ENCODE measurements at places on chromosomes 2 and 18.

DNA sequence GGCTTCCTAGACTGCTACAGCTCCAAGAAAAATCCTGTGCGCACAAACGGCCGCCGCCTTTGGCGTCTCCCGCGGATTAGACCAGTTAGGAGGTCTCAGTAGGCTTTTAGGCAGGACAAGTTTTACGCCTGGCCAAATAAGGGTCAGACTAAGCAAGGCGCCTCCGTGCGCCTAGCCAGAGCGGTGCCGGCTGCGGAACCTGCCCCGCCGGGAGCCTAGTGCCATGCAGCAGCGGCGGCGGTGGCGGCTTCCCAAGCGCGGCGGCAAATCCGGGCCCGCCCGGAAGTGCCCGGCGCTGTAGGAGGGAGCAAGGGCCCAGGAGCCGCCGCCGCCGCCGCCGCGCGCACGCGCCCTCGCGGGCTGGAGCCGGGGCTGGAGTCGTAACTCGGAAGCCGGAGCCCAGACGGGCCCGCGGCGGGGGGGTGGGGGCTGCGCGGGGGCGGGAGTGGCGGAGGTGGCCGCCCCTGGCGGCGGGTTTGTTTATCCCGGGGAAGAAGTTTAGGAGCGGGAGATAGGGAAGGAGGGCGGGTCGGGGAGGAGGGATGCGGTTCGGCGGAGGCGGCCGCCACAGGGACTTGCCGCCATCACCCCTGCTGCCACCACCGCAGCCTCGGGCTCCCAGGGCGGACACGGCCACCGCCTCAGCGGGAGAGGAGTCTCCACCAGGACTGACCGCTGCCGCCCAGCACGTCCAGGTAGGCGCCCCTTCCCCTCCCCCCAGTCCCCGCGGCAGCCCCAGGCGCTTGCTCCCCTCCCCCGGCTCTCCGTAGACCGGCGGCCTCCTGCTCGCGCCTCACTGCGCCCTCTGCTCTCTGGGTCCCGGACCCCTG, at the start of gene SPOPL:
SPOPL (plus strand) TSS at position 346 of the 830 bp plus-strand sequence. CDS start 48,447 bp downstream, outside the sequence.
- peak; percentile 89 for DNase-seq

GRCh38 chr2:45839508-45840251, 188.2 kb downstream of the PRKCE start:
- no peak for DNase-seq

- DNase-seq: no peak
These were observed 85.3 kb downstream of the ZEB2 start for GRCh38 chr2:144434425-144435222.

- no peak for DNase-seq
These were observed 211.6 kb downstream of the DOK6 start for GRCh38 chr18:69612242-69612641.

GRCh38 chr2:231810905-231811304, 24.7 kb downstream of the COPS7B start:
- DNase-seq: no peak

DNA sequence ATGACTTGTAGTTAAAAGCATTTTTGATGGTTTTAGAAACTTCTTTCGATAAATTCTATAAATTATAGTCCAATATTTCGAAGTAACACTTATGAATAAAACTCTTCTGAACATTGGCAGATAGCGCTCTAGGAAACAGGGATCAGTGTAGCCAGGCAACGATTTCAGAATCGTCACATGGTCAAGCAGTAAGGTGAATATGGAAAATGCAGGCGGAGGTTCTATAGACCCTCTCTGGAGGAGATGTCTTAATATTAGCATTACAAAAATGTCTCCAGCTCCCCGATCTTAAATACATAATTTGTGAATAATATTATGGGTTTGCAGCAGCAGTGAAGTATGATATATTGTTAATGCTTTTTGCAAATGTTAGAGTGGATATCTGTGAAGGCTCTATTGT, 310.3 kb downstream of the SS18 start:
- no peak for DNase-seq

- DNase-seq: no peak
These were observed 702 bp downstream of the LMAN1 start for GRCh38 chr18:59358414-59358711.

DNA sequence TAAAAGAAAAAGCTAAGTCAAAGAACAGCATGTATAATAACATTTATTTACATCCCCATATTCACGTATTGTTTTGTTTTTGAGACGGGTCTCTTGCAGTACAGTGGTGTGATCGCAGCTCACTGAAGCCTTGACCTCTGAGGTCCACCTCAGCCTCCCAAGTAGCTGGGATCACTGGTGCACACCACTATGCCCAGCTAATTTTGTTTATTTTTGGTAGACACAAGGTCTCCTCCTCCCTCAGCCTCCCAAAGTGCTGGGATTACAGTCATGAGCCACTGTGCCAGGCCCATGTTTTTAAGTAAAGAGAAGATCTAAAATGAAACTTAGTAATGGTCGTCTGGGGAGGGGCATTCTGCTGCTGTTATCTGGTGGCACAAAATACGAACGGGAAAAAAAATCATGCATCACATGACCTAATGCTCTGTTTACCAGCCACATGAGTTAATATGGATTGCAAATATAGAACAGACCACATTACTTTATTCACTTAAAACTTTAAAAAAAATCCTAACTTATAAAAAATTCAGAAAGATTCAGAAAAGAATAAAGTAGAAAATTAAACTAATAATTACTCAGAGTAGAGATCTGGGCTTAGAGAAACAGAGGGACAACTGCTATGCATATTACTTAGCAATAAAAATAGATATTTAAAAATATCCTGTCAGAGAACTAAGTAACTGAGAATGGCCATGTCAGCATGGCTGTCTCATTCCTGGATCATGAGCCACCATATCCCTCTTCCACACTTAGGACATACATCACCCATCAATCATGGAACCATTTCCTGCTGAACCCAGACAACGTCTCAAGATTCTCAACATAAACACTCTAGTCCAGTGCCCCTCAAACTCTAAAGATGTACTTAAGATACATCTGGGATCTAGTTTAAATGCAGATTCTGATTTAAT, 7.3 kb downstream of the MMADHC start:
- no peak for DNase-seq

GRCh38 chr2:143177096-143177786, 48.0 kb downstream of the ARHGAP15 start:
- no peak for DNase-seq

DNA sequence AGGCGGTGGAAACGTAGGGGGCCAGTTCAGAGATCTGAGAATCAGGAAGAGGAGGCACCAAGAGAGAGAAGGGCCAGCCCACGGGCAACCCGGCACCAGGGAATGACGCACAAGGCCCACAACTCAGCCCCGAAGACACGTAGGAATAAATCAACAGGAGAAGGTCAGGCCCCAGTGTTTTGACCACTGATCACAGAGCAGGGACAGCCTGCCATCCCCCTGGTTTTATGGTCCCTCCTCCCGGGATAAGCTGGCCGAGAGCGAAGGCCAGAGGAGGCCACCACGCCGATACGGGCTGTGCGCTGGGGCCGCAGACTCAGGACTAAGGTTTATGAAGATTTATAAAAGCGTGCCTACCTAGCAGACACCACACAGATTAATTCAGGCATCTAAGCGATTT, 341.4 kb downstream of the ZNF516 start:
- DNase-seq: no peak

GRCh38 chr2:102315921-102316320, 4.6 kb downstream of the IL1RL1 start:
- DNase-seq: no peak

- DNase-seq: no peak
These were observed 89.9 kb upstream of the PELI1 start for GRCh38 chr2:64234150-64234549.

DNA sequence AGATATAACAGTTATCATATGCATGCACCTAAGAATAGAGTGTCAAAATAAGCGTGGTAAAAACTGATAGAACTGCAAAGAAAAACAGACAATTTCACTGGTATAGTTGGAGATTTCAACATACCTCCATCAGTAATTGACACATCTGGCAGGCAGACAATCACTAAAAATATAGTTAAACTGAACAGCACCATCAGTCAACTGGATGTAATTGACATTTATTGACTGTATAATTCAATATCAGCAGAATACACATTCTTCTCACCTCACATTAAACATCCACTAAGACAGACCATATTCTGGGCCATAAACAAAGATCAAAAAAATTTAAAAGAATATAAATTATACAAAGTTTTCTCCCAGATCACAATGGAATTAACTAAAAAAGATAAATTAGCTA, 378.5 kb upstream of the RGPD4 start:
- no peak for DNase-seq

GRCh38 chr18:179499-179898, 21.1 kb downstream of the USP14 start:
- no peak for DNase-seq

DNA sequence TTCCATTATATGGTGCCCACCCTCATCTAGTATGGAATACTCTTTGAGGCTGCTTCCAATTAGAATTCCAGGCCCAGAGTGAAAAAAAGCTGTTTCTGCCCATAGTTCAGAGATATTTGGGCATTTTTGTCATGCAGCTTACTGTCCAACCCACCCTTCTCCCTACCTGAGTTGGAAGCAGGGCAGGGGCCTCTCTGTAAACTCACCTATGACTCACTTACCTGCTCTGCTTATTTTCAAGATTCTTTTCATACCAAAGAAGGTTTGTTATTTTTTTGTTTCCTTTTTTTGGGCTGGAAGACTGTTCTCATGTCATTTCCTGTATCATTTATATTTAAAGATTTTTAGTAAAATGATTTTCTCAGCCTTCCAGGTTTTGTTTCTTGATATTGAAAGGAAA, 38.4 kb upstream of the PPP1R1C start:
- DNase-seq: no peak

- no peak for DNase-seq
These were observed 57.3 kb downstream of the FARSB start for GRCh38 chr2:222598611-222599010.

GRCh38 chr2:165163761-165164160, 40.1 kb downstream of the SCN3A start:
- DNase-seq: no peak

DNA sequence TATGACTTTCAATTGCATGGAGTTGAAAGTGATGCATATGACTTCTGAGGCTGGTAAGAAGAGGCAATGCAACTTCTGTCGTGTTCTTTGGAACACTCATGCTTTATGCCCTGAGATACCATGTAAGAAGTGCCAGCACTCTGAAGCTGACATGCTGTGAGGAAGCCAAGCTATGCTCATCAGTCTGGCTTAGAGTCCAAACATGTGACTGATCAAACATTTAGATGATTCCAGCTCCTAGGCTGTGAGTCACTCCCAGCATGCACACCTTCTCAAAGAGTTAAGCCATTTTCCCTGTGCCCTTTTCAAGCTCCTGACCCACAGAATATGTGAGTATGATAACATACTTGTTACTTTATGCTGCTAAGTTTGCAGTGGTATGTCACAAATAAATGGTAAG, 15.8 kb upstream of the VRK2 start:
- DNase-seq: no peak

- DNase-seq: no peak
These were observed 2.9 kb downstream of the DDX1 start for GRCh38 chr2:15594291-15595256.

- DNase-seq: peak; percentile 31
These were observed 13.2 kb upstream of the MYO1B start for GRCh38 chr2:191231995-191232394.

DNA sequence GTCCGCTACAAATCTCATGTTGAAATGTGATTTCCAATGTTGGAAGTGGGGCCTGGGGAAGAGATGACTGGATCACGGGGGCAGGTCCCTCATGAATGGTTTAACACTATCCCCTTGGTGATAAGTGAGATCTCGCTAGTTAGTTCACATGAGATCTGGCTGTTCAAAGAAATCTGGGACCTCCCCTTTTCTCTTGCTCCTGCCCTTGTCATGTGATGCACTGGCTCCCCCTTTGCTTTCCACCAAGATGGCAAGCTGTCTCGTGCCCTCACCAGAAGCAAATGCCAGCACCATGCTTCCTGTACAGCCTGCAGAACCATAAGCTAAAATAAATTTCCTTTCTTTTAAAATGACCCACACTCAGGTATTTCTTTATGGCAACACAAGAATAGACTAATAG, 57.3 kb upstream of the C2orf15 start:
- DNase-seq: no peak

GRCh38 chr2:218217360-218218267, 625 bp downstream of the ARPC2 start:
- peak; percentile 48 for DNase-seq

GRCh38 chr18:59520562-59521355, 161.7 kb upstream of the LMAN1 start:
- DNase-seq: no peak

DNA sequence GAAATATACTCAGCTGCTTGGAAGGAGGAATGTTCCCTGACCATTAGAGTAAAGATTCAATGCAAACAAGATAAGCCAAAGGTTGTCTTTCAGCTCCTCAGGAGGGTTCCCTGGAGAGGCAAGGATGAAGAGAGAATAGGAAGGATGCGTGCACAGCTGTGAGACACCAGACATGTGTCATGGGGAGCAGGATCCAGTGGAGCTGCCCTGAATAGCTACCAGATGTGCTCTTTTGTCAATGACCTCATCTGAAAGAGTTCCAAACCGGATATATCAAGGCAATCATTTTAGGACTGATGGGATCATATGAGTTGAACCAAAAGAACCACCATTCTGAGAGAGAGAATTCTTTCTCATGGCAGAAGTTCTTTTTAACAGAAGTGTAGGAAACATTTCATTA, 490.6 kb downstream of the IRS1 start:
- DNase-seq: no peak

DNA sequence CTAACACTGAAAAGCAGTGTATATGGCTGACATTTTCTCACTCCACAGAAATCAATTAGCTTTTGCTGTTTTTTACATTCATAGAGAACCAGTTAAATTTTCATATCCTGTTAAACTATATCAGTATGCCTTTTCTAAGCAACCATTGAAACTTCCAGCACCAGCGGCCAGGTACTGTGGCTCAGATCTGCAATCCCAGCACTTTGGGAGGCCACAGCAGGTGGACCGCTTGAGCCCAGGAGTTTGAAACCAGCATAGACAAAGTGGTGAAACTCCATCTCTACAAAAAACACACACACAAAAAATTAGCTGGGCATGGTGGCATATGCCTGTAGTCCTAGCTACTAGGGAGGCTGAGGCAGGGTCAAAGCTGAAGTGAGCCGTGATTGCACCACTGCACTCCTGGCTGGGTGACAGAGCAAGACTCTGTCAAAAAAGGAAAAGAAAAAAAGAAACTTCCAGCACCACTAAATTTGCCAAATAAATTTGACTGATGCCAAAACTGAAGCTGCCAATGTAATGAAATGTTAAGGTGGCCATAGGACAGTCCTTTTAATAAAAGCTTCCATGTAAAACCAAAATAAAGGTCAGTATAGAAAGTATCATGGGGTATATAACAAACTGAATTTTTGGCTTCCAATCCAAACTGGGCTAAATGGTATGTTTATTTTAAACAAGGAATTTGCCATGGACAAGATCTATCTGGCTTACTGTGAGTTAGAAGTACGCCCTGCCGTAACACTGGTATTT, 3.5 kb downstream of the SFT2D3 start:
- no peak for DNase-seq

- no peak for DNase-seq
These were observed 34.7 kb upstream of the ADAM23 start for GRCh38 chr2:206408323-206409320.
